CD4-positive, alpha-beta T cell treated with Interferon gamma for 1 hour (primary cell): ENCODE measurements at places on chromosomes 7 and 10.

GRCh38 chr10:101693651-101693977, 1.4 kb downstream of the FBXW4 start:
- DNase-seq, result no peak

DNA sequence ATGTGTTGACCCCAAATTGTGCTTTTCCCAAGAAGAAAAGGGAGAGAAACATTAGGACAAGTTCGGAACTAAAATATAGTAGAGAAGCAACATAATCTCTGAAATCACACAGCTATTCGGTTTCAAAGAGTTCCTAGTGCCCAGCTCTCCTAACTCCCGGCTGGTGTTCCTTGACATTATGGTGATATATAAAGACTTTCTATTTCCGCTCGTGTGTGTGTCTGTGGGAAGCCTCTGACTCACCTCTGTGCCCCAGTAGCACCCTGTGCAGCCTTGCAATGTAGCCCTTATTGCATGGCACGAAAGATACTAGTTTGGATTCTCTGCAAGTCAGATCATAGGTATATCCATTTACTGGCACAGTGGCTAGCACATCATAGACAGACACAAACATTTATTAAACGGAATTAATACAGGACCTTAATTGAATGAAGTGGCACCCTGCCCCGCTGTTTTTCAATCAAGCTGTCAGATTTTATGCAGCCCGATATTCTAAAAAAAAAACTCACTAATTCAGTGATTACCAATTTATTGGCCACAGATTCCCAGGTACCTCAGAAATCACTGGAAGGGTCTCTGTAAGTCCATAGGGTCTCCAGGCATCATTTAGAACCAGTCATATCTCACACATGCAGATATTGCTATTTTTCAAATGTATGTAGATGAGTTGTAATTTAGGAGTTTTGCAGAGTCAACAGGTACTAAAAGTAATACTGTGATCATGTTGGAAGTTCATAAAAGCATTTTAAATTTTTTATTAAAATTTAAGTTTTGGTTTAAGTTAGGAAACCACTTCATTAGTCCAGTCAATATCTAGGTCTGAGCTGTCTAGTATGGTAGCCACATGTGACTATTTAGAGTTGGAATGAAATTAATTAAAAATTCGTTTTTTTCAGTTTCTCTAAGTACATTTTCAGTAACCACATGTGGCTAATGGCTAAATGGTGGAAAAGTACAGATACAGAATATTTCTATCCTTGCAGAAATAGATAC, 43.3 kb downstream of the SFTPD start:
- DNase-seq, result no peak

- DNase-seq, result no peak
These were observed 377.6 kb downstream of the GPR158 start for GRCh38 chr10:25552283-25552919.

DNA sequence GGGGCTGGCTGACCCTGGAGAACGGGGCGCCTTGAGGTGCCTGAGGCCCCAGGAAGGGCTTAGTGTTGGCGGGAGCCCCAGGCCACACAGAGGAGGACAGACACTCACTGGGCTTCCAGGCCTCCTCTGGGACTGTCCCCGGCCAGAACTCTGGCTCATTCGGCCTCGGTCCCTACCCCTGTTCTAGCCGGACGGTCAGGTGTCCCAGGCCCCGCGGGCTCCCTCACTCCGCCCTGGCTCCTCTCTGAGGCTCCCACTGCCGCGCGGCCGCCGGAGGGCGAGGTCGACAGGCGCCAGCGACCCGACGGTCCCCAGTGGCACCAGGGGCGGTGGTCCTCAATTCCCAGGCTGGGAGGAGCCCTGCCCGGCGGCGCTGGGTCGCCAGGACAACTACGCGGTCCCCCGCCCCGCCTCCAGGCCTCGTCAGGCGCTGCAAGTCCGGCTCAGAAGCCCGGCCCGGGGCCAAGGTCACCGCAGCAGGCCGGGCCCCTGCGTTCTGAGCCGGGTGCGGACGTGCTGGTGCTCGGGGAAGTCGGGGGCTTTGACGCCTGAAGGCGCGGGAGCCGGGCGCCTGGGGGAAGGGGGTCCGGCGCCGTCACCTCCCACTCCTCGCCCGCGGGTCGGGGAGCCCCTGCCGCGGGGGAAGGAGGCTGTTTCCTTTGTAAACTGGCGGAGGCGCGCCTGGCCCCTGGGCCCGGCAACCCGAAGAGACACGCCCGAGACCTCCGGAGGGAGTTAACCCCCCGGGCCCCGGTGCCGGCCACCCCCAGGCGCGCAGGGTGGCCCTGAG, 1.1 kb upstream of the PWWP2B start:
- DNase-seq, result no peak

DNA sequence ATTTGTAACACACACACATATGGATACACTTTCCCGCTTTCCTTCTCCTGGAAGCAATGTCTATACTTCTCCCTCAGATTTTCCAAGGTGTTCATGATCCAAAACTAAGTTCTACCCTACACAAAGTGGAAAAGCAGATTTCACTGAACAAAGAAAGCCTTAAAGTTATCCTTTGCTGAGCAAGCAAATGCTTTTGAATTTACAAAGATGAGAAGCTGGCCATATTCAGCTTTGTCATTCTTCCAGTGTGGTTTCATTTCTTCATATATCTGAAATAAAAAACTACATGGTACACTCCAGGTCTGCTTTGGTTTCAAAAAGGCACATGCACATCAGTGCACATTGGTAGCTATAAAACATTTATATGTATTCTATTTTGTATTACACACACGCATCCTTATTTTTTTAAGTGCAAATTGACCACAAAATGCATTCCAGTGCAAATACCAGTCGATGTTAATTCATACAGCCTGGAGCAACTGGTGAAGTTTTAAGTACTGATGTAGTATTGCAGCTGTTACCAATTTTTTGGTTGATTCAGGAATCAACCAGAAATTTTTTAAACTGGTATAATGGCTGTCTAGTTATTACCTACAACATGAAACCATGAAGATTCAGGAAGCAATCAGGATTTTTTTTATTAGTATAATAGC, 65.5 kb upstream of the SRPK2 start:
- DNase-seq, result no peak

GRCh38 chr10:122392835-122393234, 18.3 kb downstream of the PLEKHA1 start:
- no peak for DNase-seq

DNA sequence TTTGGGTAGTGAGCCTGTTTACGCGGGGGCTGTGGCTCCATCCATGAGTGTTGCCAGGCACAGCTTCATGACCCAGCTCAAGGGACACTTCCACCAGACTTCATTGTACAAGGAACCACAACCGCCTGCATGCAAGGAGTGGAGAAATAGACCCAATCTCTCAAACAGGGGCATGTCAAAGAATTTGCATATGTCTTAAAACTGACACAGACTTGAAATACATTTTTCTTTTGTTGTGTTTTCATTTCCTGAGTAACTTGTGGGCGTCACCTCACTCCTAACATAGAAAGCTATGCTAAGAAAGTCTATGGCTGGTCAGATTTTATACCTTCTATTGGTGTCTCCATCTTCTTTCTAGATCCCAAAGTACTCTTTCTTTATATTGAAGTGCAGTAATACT, 266.2 kb upstream of the RNF32 start:
- no peak for DNase-seq

DNA sequence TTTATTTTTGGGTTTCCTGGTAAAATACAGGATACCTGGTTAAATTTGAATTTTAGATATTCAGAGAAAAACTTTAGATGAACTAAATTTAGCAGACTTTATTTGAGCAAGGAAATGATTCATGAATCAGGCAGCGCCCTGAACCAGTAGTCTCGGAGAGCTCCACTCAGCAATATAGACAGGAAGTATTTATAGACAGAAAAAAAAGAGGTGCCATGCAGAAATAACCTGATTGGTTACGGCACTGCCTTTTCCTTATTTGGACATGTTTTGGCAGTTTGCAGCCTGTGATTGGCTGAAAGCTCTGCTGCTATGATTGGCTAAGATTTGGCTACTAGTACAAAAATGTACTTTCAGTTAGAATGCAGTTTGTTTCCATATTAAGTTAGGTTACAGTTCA, 198.3 kb upstream of the DKK1 start:
- no peak for DNase-seq

- DNase-seq, result no peak
These were observed 690.8 kb downstream of the MAGI2 start for GRCh38 chr7:78762625-78763024.

DNA sequence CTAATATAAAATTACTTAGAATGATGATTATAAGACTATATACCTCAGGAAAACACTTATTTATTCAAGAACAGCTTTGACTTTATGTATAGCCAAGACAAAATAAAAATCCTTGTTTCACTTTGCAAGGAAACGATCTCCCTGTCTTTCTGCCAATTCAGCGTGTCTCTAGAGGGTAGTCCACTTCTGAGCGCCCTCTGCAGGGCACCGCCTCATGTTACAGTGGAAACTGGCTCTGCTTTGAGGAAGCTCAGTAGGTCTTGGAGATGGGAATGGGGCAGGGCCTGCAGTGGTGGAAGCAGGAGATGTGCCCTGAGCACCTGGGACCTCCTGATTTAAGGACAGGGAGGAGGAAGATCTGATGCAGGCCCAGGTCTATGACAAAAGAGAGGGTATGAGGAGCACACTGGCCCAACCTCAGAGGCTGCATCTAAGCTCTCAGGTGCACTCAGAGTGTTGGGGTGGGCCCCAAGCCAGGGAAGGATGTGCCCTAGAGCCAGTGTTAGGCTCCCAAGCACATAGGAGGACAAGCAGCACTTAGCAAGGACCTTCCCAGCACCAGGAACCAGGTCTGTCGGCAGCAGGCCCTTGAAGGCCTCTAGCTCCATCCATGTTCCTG, 481.0 kb downstream of the TNS3 start:
- DNase-seq, result no peak

- no peak for DNase-seq
These were observed 77.9 kb upstream of the LRRN3 start for GRCh38 chr7:111012799-111013675.

DNA sequence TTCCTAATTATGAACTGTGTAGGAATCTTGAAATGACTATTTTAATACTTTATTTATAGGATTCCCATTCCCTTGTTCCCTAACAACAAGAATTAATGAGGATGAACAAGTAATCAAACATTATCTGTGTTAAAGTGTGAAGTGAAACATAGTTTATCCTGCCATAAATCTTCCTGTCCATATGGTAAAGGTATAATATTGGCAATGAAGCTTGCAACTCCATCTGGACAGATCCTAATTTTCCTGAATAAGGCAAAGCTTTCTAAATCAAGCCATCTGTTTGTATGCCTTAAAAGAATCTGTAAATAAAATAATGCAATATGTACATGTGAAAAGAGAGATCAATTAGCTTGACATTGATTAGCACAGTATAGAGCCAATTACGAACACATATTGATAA, 529.0 kb downstream of the ANKRD7 start:
- DNase-seq, result no peak

DNA sequence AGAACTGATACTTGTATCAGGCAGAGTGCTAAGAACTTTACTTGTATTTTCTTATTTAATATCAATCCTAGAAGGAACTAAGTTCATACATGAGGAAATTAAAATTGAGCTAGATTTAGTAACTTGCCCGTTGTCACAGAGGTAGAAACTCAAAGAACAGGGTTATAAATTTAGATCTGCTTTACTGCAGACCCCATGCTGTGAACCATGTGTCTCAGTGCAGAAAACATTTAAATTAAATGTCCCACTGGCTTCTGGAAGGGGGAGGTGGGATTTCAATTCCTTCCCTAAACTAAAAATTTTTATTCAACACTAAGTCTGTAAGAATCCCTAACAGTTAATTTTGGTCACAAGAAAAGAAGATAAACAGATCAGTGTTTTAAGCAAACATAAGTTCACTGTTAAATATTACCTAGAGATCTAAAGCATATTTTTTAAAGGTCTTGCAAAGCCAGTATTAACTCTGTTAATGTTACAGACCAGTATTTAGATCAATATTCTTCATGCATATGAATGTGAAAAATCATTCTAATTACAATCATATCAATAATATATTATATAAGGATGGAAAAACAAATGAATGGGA, 23.1 kb downstream of the WASL start:
- DNase-seq, result no peak

DNA sequence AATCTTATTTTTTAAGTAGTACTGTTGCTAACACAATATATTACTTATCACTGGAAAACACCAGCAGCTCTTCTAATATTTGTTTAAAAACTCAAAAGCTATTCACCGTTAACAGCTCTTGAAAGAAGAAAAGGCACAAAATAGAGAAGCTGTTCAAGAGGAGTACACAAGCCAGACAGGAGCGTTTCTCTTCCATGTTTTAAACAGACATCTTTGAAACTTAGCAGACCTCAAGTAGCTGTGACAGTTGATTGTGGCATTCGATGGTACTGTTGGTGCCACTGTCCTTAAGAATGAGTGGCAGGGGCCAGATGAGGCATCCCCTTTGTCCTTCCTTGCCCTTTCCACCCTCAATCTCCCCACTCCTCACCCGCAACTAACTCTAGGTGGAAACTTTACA, 81.6 kb upstream of the PRR15 start:
- DNase-seq, result no peak

DNA sequence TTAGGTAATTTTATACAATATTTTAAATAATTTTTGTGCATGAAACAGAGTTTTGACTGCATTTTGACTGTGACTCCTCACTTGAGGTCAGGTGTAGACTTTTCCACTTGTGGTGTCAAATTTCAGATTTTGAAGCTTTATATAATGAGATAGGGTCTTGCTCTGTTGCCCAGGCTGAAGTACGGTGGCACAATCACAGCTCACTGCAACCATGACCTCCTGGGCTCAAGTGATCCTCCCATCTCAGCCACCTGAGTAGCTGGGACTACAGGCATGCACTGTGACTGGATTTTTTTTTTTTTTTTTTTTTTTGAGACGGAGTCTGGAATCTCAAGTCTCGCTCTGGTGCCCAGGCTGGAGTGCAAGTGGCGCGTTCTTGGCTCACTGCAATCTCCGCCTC, 74.9 kb downstream of the TCF7L2 start:
- DNase-seq, result no peak

- DNase-seq, result no peak
These were observed 366.2 kb downstream of the PCDH15 start for GRCh38 chr10:54434782-54435181.

DNA sequence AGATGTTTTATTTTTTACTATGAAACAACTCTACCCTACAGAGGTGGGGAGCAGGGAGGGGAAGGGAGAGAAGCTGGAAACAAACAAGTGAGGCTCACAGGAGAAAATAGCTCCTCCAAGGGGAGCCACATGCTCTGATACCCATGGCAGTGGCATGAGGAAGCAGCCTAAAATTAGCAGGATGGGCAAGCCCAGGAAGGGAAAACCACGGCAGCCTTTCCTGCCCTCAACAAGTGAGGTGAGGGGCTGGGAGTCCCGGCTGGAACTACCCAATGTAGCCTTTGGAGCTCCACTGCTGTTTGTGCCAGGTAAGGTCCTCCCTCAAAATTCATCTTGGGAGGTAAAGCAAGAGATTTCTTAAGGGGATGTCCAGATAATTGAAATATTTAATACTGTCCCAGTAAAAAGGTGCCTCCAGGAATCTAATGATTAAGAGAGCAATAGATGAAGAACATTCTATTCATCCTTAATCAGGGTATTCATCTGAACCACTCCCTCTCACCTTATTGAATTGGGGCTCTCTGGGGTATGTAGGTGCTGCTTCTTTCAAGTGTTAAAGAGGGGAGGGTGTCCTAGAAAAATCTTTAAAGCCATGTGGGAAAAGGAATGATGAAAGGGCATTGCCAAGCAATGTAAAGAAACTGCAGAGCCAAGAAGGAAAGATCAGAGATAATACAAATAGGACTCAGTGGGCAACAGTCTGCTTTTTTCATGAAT, 12.8 kb upstream of the HERC4 start:
- DNase-seq, result no peak
